ENCODE measurements at places on chromosomes 7 and 10.

GRCh38 chr7:121107923-121108498, 119.5 kb downstream of the CPED1 start:
- DNase-seq: peak; percentile 74

GRCh38 chr10:46247808-46248569, 38.8 kb upstream of the ANTXRL start:
- DNase-seq: no peak

- DNase-seq: peak; percentile 87
Measured at GRCh38 chr10:72563327-72563932, 62.4 kb downstream of the MICU1 start.

DNA sequence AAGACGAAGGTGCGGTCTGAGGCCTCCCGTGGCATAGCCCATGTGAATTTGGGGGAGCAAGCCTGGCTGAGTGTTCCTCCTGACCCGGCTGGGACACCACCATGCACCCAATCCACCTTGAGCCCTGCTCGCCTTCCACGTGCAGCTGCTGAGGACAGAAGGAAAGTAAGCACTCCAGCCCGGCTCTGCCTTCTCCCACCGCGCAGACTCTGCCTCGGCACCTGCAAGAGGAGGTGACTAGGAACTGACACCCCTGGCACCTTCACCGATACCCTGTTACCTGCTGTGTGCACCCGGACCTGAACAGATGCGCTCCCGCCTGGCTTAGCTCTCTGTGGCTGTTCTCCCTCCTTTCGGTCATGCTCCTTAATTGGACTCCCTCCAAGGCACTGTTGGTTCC, 57.0 kb upstream of the OPN4 start:
- DNase-seq: no peak

DNA sequence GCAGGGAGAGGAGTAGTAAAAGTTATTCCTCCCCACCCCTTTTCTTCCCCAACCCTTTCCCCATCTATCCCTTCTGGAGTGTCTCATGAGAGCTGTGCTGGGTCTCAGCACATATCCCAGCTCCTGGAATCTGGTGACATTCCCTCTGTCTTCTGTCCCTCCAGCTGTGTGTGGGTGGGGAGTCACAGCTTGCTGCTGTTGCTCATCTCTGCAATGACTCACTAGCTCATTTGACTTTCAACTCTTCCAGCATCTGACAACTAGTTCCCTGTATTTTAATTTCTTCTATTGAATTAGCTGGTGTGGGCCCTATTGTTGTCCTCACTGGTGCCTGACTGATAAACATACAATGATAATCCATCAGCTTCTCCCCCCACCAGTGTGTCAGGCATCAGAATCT, 198.9 kb upstream of the AUTS2 start:
- no peak for DNase-seq

- DNase-seq: peak; percentile 53
Measured at GRCh38 chr7:22853674-22854157, 31.1 kb upstream of the TOMM7 start.

- DNase-seq: no peak
Measured at GRCh38 chr10:21052709-21053104, 155.6 kb upstream of the NEBL start.

All from MM.1S (cell line).